ENCODE measurements at places on chromosomes 12 and 14.

- no peak for DNase-seq
Measured at GRCh38 chr12:118959348-118959747, 22.0 kb upstream of the SRRM4 start.

GRCh38 chr12:6961695-6962284, 8.7 kb downstream of the PHB2 start:
- DNase-seq = no peak

GRCh38 chr12:124564232-124564958, 3.0 kb downstream of the NCOR2 start:
- DNase-seq = no peak

GRCh38 chr14:59093902-59094301, 94.6 kb upstream of the DAAM1 start:
- DNase-seq = no peak

GRCh38 chr12:48419116-48419935, 53.0 kb upstream of the ANP32D start:
- no peak for DNase-seq

- DNase-seq = no peak
Measured at GRCh38 chr12:129973236-129973961, 69.6 kb upstream of the TMEM132D start.

DNA sequence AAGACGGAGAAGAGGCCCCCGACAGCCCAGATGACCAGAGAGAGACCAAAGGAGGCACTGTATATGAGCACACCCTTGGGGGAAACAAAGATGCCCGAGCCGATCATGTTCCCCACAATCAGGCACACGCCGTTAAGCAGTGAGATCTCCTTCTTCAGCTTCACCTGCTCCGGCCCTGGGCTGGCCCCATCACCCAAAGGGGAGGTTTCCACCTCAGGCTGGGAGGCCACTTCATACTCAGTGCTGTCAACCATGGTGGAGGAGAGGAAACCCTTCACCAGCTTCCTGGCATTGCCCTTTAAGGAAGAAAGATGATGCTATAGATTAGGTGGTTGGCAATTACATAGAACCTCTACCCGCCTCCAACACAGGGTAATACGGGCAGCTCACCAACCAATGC, 2.1 kb downstream of the SLC7A7 start:
- no peak for DNase-seq

- no peak for DNase-seq
Measured at GRCh38 chr14:84144166-84144565, 1385.8 kb upstream of the FLRT2 start.

DNA sequence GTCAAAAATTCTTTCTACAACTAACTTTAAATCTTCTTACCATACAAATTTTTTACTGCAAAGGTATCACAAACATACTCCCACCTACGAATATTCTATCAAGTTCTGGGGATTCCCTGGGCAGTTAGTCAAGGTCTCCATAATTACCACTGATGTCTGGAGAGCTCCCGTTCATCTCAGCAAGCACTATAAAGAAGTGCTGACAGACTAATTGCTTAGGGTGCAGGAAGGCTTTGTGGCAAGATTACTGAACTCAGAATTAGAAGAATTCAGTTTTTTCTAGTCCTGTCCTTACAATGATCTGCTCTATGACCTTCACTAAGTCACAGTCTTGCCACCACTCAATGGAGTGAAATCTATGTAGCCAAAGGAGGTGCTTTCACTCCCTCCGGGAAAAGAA, 61.5 kb downstream of the DUSP16 start:
- no peak for DNase-seq

DNA sequence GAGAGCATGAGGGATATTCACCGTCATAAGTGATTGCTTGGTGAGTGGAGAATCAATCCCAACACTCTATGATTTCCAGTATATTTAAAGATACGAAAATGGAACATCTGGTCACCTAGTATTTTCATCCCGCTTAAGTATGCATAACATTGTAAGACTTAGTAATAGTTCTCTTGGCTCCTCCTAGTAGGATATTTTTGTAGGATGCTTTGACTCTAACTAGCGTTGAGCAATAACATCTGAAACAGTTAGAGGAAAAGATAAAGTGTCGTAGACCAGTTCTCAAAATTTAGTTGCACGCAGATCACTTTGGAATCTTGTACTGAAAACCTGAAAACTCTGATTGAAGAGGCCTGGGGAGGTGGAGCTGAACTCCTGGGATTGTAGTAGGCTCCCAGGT, 7.6 kb downstream of the SAMD4A start:
- no peak for DNase-seq

DNA sequence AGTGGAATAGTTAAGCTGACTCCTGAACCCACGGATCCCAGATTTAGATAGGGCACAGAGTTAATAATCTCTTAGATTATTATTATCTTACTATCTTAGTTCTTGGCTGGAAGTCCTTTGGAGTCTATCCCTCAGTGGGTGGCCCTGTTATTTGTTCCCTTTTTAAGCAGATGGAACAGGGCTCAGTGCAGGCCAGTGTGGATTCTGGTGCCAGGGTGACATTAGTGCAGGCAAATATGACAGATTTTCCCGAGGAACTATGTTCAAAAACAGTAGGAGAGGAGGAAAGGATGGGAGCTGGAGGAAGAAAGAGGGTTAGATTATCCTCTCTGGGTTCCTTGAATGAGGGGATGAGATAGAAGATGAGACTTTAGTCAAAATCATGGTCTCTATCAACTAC, 41.4 kb upstream of the CISTR start:
- DNase-seq = no peak

DNA sequence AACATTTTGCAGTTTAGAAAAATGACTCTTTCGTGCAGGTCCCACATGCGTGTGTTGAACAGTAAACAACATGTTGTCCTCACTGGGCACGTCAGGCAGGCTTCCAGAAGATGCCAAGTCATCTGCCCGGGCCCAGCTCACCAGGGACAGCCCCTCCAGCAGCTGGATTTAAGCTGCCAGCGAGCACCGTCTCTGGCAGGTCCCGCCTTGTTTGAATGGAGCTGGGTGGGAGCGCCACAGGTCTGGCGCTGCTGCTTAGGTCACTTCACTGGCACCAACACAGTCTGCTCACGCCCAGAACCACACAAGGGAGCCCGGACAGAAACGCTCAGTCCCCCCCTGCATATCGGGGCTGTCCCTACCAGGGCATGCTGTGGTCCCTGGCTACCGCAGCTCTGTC, 33.1 kb upstream of the MMP17 start:
- DNase-seq = no peak

GRCh38 chr14:77485256-77485655, 13.4 kb downstream of the ISM2 start:
- DNase-seq = no peak

DNA sequence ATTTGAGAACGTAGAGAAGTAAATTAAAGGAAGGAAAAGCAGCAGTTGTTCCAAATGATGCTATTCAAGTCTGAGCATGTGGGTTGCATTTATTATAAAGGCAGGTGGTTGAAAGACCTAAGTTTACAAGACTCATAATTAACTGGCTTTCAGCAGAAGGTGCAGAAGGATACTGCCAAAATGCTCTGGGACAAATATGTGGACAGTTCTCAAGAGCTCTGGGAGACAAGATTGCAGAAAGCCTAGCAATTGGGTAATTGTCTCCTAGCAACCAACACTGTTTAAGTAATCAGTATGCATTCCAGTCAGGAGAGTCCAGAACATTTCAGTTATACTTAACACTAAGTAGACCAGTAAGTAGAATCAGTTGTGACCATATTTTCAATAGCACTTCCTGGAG, 131.5 kb downstream of the GPR135 start:
- no peak for DNase-seq

GRCh38 chr14:98682726-98683125, 589.3 kb downstream of the BCL11B start:
- DNase-seq = no peak

DNA sequence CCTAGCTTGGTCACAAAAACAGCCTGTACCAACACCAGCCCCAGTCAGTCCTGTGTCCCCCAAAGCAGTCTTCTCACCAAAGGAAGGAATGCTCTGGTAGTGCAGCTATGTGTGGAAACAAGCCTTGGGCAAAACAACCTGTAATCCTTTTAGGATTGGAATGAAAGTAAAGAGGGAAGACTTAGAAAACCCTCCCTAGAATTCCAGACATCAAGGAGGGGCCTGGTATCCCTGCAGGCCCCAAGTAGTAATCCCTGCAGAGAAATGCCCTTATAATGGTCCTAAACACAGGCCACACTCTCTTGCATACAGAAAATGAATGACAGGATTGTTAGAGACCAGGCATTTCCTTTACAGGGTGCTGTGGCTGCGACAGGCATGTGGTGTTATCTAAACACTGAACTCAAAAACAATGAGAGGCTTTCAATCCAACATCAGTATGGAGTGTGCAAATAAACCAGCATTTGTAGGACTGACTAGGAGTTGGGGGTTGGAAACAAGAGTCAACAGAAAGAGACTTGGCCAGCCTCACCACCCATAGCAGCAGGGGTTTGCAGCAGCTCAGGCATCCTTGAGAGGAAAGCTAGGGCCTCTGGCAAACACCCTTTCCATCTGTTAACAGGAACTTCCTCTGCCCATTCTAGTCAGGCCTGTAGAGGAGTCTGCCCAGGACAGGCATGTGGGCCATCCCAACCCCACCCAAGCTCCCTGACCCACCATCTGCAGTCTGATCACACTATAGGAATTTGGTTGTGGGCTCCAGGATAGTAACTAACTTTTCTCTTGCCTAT, 59.1 kb downstream of the DCAF5 start:
- no peak for DNase-seq

DNA sequence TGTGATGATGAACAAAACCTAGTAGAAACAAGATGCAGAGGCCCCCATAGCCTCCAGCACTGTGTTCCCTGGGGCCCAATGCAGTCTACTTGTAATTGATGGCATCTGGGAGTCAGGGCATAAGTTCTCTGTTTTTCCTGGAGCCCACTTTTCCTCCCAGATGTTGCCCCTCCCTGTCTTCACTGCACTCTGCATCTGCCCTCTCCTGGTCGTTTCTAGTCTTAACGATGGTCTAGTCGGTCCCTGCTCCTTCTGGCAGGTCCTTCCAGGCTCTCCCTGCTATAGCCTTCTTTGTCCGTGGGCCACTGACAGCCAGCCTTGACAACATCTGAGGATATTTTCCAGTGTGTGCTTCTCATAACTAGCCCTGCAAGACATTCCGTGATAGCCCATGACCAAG, 208.3 kb downstream of the GXYLT1 start:
- DNase-seq = no peak

DNA sequence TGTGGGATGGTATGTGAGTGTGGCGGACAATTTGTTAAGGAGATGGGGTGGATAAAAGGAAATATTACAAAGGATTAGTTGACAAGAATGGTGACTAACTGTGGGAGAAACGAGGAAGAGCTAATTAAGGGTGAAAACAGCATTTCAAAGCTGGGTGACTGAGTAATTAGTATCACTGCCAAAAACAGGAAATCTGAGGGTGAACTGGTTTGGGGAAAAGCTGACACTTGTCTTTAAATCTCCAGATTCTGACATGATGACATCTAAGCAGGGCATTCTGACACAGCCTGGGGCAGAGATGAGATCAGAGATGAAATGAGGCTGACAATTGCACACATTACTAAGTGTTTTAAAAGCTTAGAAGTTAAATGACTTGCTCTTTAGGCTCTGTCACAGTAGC, 42.4 kb upstream of the CCDC175 start:
- no peak for DNase-seq

GRCh38 chr14:69428289-69428998, 30.0 kb downstream of the SLC39A9 start:
- DNase-seq = no peak

GRCh38 chr12:15007551-15007950, 34.7 kb downstream of the PDE6H start:
- DNase-seq = no peak

- DNase-seq = no peak
Measured at GRCh38 chr12:31246470-31246850, 79.5 kb downstream of the SINHCAF start.

GRCh38 chr12:123050331-123050831, 69.9 kb downstream of the ARL6IP4 start:
- DNase-seq = no peak

DNA sequence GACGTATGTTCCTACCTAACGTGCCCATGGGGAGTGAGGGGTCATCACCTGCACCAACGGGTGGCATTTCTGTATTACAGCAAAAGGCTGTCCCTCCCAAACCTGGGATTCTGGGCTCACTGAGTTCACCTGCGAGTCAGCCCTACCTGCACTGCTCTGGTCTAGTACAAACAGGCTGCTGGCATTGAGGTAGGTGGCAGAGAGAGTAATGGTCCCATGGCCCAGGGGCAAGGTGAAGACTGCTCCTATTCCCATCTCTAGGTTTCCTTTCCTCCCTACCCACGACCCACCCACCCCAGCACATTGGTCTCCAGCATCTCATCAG, 421 bp downstream of the SUOX start:
- no peak for DNase-seq

DNA sequence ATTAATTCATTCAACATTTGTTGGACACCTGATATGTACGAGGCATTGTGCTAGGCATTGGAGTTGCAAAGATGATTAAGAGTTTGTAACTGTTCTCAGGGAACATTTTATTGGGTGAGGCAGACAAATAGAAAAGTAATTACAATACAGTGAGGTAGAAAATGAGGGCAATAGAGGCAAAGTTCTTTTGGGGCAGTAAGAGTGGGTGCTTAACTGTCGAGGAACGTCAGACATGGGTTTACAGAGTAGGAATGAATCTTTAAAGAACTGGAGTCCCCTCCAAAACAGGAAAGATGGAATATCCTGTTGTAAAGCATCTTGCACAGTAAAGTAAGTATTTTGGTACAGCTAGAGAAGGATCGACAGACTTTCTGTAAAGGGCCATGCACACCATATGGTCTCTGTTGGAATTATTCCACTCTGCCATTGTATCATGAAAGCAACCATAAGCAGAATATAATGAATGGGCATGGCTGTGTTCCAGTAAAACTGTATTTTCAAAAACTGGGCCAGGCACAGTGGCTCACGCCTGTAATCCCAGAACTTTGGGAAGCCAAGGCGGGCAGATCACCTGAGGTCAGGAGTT, 9.1 kb downstream of the CREBL2 start:
- no peak for DNase-seq

- no peak for DNase-seq
Measured at GRCh38 chr14:65387628-65388027, 24.9 kb upstream of the FUT8 start.

GRCh38 chr12:54684636-54685630, 36.8 kb upstream of the DCD start:
- DNase-seq = no peak

DNA sequence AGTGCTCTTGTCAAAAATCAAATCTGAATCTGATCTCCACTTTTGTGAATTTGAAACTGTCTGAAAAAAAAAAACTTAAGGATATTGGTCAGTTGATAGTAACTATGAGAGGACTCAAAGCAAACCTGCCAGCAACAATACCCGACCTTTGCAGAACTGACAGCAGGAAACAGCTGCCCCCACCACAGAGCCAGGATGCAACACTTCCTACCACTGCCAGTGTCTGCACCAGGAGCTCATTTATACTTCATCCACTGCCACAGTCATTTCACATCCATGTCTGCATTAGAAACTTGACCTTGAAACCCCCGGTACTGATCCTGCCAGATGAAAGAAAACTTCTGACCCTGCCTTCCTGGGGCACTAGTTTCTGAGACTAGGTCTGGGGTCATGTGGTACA, 27.4 kb upstream of the RXYLT1 start:
- DNase-seq = no peak

GRCh38 chr12:71010143-71010479, 89.6 kb upstream of the PTPRR start:
- DNase-seq = no peak
